H9 (cell line): ENCODE measurements at places on chromosomes 7 and 10. TPM values are rescaled to one million over a fixed set of nuclear protein-coding genes. Genes with fewer than 3 reads are reported as not detected.

ZNF398 gene
- total RNA-seq = 62.1 and 62.4 TPM in 2 replicates

ARL3 gene
- 16.5 and 16.9 TPM in 2 replicates for total RNA-seq

TLX1 gene
- total RNA-seq = not detected in 2 replicates

NME8 gene
- total RNA-seq = 0.33 TPM in 1 of 2 replicates, not detected in the other

FEZF1 gene
- 37.8 and 41.5 TPM in 2 replicates for total RNA-seq

CLRN3 gene
- not detected in 2 replicates for total RNA-seq

VAX1 gene
- total RNA-seq = not detected in 2 replicates

ACSL5 gene
- total RNA-seq = not detected in 2 replicates

PPP1R9A gene
- 17.0 and 17.3 TPM in 2 replicates for total RNA-seq

GALNT11 gene
- 21.0 and 24.1 TPM in 2 replicates for total RNA-seq

NCAPG2 gene
- total RNA-seq = 98.6 and 99.4 TPM in 2 replicates

CXCL12 gene
- total RNA-seq = 28.3 and 29.5 TPM in 2 replicates

COL17A1 gene
- total RNA-seq = 1.9 TPM in 2 replicates

PALS2 gene
- total RNA-seq = 47.4 and 63.1 TPM in 2 replicates

PHYHIPL gene
- 0.18 and 0.44 TPM in 2 replicates for total RNA-seq

PDAP1 gene
- 150 and 160 TPM in 2 replicates for total RNA-seq

HOXA9 gene
- total RNA-seq = not detected in 2 replicates

MORN4 gene
- total RNA-seq = 11.9 and 12.0 TPM in 2 replicates

GATA3 gene
- total RNA-seq = 0.31 TPM in 2 replicates

SPDYE8 gene
- not detected in 2 replicates for total RNA-seq

DNMBP gene
- total RNA-seq = 25.0 and 25.6 TPM in 2 replicates

ANKRD30A gene
- not detected in 2 replicates for total RNA-seq

GNGT1 gene
- 0.20 and 0.44 TPM in 2 replicates for total RNA-seq

FGFR2 gene
- 133 and 135 TPM in 2 replicates for total RNA-seq

SLC18A2 gene
- 3.0 and 4.0 TPM in 2 replicates for total RNA-seq

C10orf62 gene
- 0.31 TPM in 1 of 2 replicates, not detected in the other for total RNA-seq

MYH16 gene
- not detected in 2 replicates for total RNA-seq

CDC14C gene
- total RNA-seq = not detected in 2 replicates

TMEM196 gene
- not detected in 2 replicates for total RNA-seq

AS3MT gene
- 16.4 and 16.5 TPM in 2 replicates for total RNA-seq

MASTL gene
- total RNA-seq = 35.0 and 37.1 TPM in 2 replicates

AMPH gene
- 4.5 and 4.8 TPM in 2 replicates for total RNA-seq

PAPSS2 gene
- 24.0 and 24.5 TPM in 2 replicates for total RNA-seq

TMEM273 gene
- total RNA-seq = not detected in 2 replicates

SPDYE2 gene
- not detected in 2 replicates for total RNA-seq

VIPR2 gene
- 1.5 and 1.6 TPM in 2 replicates for total RNA-seq
